ENCODE measurements at places on chromosomes 2 and 18.

- no peak for DNase-seq
These were observed 36.5 kb downstream of the BCL2L11 start for GRCh38 chr2:111157071-111157661.

GRCh38 chr2:121721926-121722325, 14.7 kb downstream of the NIFK start:
- DNase-seq, result peak; percentile 70

- no peak for DNase-seq
These were observed 151.0 kb downstream of the OSR1 start for GRCh38 chr2:19207452-19207851.

DNA sequence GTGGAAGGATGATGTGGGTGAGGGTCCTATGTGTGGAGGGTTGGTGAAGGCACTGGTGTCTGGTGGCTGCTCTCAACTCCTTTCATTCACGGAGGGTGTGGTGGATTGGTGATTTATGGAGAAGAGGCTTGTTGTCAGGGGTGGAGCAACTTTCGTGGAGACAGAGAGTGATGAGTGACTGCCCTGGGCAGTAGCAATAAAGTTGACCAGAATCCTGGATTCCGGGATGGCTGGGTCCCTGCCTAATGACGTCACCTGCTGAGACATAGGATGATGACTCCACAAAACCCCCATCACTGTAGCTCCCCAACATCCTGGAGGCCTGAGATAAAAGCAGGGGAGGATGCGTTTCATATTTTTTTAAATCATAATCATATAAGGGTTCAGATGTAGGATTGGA, 193.0 kb downstream of the ACKR3 start:
- no peak for DNase-seq

Measured in brain microvascular endothelial cell (primary cell).